NCI-H774 (cell line): ENCODE measurements at places on chromosomes 11 and 22.

GRCh38 chr11:133508468-133508867 lies 23.8 kb downstream of the OPCML start:
- no peak for DNase-seq

DNA sequence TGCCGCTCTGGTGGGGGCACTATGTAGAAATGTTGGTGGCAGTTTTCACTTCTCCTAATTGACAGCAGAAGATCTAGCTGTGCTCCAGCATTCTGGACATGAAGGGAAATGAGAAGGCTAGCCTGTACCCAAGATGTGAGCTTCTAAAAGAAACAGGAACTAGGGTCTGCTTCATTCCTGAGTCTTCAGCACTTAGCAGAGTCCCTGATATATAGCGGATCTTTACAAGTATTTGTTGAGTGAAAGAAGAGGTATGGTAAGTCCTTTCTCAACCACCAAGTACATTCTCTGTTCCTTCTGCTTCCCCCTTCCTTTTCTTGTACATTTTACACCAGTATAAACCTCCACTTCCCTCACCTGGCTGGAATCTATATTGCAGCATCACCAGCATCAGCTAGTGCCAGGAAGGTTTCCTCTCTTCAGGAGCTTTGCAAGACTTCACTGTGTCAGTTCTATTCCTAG lies 408.3 kb upstream of the CADM1 start:
- no peak for DNase-seq

GRCh38 chr11:11860103-11860979 lies 18.6 kb downstream of the USP47 start:
- DNase-seq, result no peak

DNA sequence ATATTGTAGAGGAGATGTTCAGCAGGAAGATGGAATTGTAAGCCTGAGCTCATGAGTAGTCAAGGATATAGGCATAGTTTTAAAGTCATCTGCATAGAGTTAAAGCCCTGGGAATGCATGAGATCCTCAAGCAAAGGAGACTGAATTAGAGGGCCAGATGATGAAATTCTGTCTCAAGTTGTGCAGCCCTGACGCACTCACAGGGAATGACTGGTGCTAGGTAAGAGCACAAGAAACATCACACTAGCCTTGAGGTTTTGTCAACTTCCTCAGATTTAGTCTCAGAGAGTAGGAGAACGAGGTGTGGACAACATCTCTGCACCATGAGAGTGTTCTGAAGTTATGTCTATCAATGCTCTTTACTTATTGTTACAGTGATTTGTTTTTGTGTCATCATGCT lies 5.8 kb downstream of the RAB38 start:
- DNase-seq, result no peak

- DNase-seq, result no peak
Observed at GRCh38 chr11:35814720-35815305, 129.0 kb upstream of the LDLRAD3 start.

DNA sequence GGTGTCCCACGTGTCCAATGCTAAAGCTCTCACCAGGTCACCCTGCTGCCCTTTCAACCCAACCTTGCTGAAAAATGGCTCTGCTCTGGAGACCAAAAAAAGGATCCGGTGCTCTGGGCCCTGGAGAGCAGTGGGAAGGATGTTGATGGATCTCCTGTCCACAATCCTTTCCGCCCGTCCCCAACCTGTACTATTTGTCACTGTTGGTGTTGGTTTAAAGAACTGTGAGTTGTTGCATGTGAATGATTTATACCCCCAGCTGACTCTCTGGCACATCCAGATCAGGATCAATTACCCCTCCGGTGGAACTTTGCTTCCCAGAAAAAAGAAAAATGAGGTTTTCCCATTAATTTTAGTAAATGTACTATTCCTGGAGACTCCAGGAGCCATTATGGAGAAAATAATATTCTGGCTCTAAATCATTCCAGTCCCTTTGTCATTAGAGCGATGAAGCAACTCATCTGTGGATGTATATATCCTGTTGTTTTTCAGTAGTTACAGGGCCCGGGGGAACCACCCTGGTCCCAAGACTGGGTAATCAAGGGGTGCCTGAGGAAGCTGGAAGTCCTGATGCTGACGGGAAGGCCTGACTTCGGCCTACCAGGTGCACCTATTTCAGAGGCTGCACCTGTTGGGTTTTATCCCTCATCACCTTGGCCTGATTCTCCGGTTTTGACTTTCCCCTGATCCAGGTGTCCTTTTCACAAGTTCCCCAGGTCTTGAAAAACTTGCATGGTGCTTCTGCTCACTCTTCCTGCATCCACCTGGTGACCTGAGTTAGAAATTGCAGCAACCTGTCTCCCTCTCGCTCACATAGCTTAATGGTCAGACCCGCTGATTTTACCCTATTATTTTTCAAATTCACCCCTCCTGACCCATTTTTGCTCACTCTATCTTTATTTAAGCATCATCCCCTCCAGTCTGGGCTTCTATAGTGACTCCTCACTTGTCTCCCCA lies 209.2 kb upstream of the SEZ6L start:
- DNase-seq, result no peak

DNA sequence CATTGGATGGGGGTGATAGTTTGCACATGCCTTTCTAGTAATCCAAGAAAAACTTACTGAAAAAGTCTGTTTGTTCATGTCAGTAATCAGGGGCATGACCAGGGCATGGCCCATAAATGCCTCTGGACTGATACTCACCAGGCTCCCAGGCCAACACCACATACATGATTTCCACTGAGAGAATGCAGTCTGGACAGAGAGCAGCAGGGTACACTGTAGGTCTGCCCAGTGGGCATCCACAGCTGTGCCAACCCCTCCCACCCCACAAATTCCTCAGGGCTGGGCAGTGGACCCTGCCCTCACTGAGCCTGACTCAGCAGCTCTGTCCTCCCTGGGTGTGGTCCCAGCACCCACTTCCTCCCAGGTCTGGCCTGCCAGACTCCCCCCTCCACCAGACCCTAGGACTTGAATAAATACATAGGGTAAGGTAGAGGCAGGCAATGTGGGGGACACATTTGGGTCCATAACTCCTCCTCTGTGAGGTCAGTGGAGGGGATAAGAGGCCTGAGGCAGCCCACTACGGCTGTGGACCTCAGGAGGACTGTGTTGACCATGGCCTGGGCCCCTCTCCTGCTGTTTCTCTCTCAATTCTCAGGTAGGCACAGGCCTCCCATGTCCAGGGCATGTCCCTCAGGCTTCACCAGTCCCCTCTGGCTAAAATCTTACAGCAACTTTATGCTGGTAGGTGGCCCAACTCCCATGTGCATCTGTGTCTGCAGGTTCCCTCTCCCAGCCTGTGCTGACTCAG lies 92.2 kb upstream of the TOP3B start:
- no peak for DNase-seq

DNA sequence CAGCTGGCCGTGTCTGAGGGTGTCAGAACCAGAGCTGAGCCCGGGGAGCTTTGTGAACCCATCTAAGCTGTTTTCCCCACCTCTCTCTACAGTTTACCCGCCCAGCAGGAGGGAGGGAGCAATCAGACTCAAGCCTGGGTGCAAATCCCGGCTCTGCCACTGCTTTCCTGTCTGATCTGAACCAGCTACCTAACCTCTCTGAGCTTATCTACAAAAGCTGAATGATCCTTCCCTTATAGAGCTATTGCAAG lies 252 bp downstream of the APOL2 start:
- no peak for DNase-seq

DNA sequence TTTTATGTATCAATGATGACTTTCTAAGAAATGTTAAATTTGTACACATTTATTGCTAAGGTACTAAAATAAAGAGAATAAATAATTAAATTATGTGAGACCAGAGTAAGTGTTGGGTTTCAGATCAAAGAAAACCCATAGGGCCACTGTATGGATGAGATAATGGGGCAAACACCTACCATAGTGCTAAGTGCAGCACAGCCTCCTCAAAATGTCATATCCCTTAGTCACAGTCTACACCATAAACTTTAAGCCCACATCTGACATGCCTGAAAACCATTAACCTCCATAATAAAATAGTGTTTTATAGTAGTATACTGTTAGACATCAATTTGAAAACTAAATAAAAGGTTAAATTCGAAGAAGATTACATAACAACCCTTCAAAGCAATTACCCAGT lies 37.5 kb downstream of the SESN3 start:
- DNase-seq, result no peak

- DNase-seq, result no peak
Observed at GRCh38 chr22:39244136-39244495, 666 bp downstream of the PDGFB start.

DNA sequence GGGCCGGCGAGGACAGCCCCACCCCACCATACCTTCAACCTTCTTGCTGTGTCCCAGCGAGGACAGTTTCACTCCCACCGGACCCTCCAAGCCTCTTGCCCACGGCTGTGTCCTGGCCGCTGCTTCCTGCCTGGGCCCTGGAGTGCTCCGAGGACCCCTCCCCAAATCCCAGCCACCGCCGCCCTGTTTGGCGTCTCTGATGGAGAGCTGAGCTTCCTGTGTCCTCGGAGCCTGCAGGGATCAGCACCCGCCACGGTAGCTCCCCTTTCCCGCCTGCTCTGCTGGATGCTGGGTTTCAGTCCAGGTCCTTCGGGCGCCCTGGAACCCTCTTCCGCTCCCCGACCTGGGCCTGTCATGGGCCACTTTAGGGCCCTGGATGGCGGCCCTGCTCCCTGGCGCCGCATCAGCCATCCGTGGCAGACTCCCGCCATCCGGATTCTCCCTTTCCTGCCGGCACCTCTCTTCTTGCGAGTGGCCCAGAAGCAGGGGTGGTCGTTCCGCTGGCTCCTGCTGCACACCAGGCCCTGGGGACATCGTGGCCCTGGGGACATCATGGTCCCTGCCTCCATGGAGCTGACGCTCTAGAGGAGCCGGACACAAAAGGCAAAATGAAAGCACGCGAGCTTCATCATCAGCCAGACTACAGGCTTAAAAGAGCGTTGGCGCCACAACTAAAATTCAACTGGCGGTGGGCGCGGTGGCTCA lies 34.3 kb upstream of the GAL start:
- no peak for DNase-seq

DNA sequence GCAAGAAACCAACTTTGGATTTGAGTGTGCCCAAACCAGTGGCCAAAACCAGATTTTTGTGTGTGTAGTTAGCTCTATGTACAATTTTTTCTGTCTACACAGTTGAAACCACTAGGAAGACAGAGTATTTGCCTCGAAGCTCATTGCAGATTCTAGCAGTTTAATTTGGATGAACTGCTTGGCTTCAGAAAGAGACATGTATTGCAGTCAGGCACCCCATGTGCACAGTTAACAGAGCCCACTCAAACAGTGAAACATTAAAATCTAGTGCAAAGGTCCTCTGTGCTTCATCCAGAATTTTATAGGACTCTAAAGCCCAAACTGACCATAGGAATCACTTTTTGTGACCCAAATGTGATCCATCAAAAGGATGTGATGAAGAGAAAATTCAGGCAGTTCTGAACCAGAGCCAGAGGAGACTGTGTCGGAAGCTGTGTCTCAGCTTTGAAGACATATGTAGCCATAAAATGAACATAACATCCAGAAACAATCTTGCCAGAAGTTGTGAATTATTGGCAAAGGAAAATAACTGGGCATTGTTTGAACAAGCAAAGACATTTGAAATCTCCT lies 82.7 kb downstream of the PANX1 start:
- no peak for DNase-seq

GRCh38 chr11:16924826-16925560 lies 89.2 kb downstream of the PLEKHA7 start:
- no peak for DNase-seq

DNA sequence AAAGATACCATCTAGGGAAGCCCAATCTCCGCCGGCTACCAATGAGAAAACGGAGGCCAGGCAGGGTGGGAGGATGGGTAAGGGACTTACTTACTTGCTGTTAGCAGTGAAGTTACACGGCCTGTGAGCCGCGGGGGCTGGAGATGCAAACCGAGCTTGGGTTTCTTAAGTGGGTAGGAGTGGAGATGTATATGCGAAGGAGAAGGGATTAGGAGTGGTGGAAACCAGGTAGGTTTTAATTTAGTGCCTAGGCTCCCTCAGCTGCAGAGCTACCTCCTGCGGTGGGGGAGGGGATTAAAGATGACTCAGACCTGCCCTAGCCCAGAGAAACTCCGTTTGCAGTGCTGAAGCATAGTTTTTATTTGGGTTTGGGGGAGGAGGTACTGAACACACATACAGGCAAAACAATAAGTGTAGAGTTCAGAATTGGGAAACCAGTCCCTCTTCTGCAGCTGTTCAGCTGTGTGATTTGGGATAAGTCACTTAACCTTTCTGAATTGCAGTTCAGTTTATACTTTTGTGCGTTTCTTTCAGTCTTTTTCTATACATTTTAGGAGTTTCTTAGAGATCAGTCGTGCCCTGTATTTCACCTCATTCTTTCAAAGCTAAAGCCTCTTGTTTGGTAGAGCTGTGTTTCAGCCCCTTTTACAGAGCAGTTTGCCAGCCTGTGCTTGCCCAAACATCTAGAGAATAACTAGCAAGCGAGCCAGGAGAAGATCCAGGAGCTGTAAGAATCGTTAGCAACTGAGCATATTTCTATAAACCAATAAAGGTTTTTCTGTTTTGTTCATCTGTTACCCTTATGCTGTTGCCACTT lies 596 bp upstream of the TNRC6B start:
- DNase-seq, result no peak

DNA sequence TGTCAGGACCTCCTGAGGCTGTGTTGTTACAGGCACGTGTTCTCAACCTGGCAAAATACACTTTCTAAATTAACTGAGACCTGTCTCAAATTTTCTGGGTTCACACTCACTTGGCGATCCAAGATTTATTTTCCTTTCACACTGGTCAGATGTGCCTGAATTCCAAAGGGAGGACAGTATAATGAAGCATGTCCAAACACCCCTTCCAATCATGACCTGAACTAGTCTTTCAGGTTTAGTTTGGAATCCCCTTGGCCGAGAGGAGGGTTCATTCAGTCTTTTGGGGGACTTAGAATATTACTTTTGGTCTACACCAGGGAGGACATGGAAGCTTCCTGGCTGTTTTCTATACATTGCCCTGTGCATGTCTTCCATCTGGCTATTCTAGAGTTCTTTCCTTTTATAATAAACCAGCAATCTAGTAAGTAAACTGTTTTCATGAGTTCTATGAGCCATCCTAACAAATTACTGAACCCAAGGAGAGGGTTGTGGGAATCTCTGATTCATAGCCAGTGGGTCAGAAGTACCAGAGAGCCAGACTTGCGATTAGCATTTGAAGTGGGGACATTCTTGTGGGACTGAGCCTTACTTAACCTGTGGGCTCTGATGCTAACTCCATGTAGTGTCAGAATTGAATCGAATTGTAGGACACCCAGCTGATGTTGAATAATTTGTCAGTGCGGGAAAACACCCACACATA lies 14.8 kb upstream of the TMEM216 start:
- no peak for DNase-seq

- no peak for DNase-seq
Observed at GRCh38 chr22:37488337-37489135, 2.4 kb upstream of the MFNG start.

- no peak for DNase-seq
Observed at GRCh38 chr11:10728789-10729472, 22.1 kb upstream of the CTR9 start.
